NCI-H1092 treated with DMSO at 0.1 percent for 48 hours (cell line): ENCODE measurements at places on chromosomes 13 and 19.

DNA sequence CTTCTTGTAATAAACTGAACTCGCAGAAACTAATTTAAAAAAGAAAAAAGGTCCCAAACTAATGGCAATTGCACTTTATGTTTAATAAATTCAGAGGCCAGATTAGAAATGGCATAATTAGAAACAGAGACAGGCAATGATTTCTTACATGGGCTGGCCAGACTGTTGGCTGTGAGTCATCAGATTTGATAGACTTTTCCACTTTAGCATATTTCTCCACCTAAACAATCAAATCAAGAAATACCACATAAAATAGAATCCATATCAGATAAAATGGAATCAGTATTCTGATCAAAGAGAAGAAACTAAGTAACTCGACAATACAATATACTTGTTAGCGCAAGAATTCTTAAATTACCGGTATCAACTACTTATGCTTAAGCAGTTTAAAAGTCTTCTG lies 29.0 kb downstream of the EXOSC8 start:
- DNase-seq: no peak

DNA sequence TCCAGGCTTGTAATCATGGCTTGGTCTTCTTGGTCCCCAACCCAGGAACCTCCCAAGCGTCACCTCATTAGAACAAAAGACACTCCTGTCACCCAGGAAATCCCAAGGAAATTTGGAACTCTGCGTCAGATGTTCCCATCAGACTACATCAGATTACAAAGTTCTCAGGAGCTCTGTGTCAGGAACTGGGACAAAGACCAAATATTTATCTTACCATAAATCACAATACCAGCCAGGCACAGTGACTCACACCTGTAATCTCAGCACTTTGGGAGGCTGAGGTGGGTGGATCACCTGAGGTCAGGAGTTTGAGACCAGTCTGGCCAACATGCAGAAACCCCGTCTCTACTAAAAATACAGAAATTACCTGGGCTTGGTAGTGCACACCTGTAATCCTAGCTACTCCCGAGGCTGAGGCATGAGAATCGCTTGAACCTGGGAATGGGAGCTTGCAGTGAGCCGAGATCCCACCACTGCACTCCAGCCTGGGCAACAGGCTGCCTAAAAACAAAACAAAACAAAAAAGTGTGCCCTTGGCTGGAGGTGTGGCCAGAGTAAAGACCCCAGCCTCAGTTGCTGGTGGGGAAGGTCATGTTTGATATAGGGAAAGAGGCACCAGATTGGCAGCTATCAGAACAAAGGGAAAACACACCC lies 16.7 kb upstream of the CCDC124 start:
- no peak for DNase-seq

DNA sequence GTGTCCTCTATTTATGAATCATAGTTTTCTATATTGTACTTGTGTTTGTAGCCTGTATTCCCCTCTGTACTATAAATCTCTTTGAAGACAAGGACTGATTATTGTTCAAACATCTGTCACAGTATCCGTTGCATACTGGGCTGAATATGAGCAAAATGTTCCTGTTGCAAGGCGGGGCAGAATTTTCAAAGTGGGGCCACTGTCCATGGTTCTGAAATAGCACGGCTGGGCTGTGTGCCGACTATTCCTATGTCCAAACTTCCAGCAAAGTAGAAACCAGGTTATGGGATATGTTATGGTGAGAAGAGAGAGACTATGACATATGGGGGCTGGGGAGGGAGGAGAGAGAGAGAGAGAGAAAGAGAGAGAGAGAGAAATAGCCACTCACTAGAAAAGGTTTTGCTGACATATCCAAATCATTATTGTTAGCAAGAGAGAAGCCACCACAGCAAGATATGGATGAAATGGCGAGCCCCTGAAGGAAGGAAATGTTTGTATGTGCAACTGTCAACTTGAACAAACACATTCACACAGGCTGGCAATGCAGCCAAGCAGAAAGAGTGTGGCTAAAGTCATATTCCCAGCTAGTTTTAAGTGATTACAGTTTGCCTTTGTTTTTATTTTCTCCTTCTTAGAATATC lies 107.0 kb upstream of the GPR12 start:
- DNase-seq: no peak

DNA sequence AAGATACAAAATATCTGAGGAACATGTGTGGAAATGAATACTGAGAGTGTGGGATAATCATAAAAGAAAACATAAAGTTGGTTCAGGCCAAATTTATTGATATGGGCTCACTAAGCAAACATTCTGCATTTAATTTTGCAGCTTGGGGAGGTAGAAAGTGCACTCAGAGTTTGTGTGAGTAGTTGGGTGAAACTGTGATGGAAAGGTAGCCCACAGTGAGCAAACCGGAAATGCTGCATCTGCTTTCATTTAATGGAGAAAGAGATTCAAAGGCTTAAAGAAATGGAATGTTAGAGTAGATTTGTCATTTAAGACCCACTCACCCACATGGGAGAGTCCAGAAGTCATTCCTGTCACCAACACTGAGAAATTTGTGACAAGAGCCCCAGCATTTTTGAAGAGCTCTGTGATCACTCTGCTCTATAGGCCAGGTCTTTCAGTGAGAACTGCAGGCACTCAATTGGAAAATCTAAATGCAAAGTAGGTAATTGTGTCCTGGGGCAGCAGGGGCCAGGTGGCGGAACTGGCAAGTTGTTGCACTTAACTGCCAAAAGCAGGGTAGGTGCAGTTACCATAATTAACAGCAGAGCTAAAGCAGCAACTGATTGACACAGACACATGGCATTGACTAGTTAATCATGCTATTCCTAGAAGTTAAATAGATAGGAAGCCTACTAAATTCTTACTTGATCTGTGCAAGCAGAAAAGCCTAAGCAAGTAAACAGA lies 1228.3 kb upstream of the PCDH20 start:
- no peak for DNase-seq

DNA sequence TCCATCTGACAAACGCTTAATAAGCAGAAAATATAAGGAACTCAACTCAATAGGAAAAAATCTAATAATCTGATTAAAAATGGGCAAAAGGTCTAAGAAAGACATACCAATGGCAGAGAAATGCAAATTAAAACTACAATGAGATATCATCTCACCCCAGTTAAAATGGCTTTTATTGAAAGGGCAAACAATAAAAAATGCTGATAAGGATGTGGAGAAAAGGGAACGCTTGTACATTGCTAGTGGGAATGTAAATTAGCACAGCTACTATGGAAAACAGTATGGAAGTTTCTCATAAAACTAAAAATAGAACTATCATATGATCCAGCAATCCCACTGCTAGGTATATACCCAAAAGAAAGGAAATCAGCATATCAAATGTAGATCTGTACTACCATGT lies 508.8 kb upstream of the GPC6 start:
- DNase-seq: peak; percentile 24
